ENCODE measurements at places on chromosomes 5 and 9.

GRCh38 chr9:16221822-16222547 is 648.5 kb downstream of the BNC2 start:
- no peaks in the 10 kb centered on the region for H3K4me1 ChIP-seq
- H3K27ac ChIP-seq = no peak overlapping the region
- no peak overlapping the region for H3K4me3 ChIP-seq
- no peak for DNase-seq
- H3K27me3 ChIP-seq = no peaks in the 10 kb centered on the region

DNA sequence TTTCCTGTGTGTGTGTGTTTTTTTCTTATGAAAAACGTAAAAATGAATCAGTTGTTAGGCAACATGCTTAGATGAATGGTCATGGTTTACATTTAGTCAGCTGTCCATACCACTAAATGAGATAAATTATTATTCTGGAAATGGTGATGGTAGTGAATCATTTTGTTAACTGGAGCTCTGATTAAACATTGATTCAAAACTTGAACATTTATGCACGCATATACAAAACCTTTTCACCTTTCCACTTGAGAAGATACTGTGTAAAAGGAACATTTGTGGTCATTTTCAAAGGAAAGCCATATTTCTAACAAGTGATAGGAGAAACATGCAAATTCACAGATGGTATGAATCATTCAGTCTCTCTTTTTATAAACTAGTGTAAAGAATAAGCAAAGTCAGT is 162.0 kb downstream of the SLC25A46 start:
- H3K36me3 ChIP-seq = no peaks in the 10 kb centered on the region
- H3K27me3 ChIP-seq = peaks cover 12% of the 10 kb centered on the region
- no peak for DNase-seq
- H3K27ac ChIP-seq = no peak overlapping the region

GRCh38 chr5:69138766-69139165 is 28.2 kb upstream of the CCNB1 start:
- H3K36me3 ChIP-seq = peaks cover under 1% of the 10 kb centered on the region
- H3K27me3 ChIP-seq = no peaks in the 10 kb centered on the region
- H3K4me1 ChIP-seq = peaks cover 3% of the 10 kb centered on the region

- H3K4me1 ChIP-seq = no peaks in the 10 kb centered on the region
- no peak overlapping the region for H3K27ac ChIP-seq
- H3K36me3 ChIP-seq = no peaks in the 10 kb centered on the region
- H3K4me3 ChIP-seq = no peak overlapping the region
- DNase-seq = no peak
Observed at GRCh38 chr5:156883316-156883875, 33.3 kb downstream of the PPP1R2B start.

DNA sequence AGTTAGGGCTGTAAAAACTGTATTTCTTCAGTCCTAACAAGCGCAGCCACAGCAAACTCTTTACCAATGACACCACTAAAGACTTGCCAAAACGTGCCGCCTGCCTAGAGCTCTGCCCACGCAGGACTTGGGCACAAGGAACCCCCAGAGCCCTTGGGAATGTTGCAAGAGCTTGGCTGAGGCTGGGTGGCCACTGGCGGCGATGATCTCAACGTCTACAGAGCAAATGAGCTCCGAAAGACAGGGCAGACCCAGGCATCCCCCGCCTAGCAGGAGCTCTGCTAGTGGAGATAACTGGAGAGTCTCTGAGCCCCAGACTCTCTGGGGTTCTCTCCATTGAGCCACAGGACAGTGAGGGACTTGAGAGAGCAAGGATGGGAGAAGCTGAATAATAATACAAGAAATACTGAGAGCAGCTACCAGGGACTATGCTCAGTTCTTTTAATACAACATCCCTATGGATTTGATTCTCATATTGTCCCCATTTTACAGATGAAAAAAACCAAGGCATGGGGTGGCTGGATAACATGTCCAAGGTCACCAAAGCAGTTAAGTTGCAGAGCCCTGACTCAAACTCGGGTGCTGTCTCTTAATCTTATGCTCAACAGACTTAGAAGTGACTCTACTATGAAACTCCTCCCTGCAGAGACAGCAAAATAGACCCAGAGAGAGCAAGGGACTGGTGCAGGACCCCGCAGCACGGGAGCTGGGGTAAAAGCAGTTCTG is 32.5 kb downstream of the SHB start:
- no peaks in the 10 kb centered on the region for H3K27me3 ChIP-seq
- no peaks in the 10 kb centered on the region for H3K36me3 ChIP-seq
- H3K4me3 ChIP-seq = no peak overlapping the region
- no peak overlapping the region for H3K27ac ChIP-seq

GRCh38 chr9:124676159-124676551 is 95.0 kb downstream of the NR6A1 start:
- H3K36me3 ChIP-seq = peaks cover 3% of the 10 kb centered on the region
- H3K27me3 ChIP-seq = peaks cover 15% of the 10 kb centered on the region
- peaks cover 15% of the 10 kb centered on the region for H3K4me1 ChIP-seq
- no peak overlapping the region for H3K27ac ChIP-seq
- DNase-seq = no peak

DNA sequence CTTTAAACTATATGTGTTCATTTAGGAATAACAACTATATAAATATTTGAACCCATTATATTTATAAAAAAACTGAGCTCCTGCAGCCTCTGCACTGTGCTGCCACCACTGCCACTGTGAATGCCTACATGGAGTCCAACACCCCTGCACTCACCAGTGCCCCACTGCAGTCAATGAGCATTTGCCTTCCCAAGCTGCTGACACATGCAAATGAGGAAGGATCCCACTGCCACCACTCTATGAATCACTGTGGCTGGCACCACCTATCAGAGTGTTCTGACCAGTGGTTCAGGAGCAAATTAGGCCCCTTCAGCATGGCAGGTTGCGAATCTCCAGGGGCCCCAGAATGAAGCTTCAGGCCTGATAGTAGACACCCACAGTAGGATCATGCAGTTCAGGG is 9.1 kb downstream of the IFNA5 start:
- no peaks in the 10 kb centered on the region for H3K36me3 ChIP-seq
- DNase-seq = no peak
- peaks cover 33% of the 10 kb centered on the region for H3K27me3 ChIP-seq
- no peak overlapping the region for H3K27ac ChIP-seq
- H3K4me3 ChIP-seq = no peak overlapping the region

DNA sequence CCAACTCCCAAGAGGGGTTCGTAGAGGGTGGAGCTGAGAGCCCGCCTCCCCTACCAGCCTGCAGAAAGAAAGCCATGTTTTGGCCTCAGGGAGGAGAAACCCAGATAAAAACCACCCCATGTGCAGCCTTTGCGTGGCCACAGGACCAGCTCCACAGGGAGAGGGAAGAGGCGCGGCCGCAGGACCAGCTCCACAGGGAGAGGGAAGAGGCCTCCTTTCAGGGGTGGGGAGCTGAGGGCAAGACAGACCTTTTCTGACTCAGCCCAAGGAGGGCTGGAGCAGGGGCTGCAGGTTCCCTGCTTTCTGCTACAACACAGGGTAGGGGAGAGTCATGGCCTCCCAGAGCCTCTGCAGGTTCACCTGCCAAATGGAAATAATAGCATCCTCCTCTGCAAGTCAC is 37.6 kb upstream of the KCNMB1 start:
- no peak overlapping the region for H3K27ac ChIP-seq
- no peaks in the 10 kb centered on the region for H3K36me3 ChIP-seq
- DNase-seq = no peak
- H3K4me3 ChIP-seq = no peak overlapping the region
- H3K4me1 ChIP-seq = no peaks in the 10 kb centered on the region

All from activated T-helper 2 cell treated with anti-CD3 and anti-CD28 coated beads, Interferon-gamma antibody, Interleukin-2, Interleukin-4, amounts not matched to agents 10 μg/mL and 5 μg/mL and 100 μg/mL, durations not matched to agents 14 hours and 24 hours and 36 hours (primary cell).